ENCODE measurements at places on chromosomes 2 and 18. TPM values are rescaled to one million over a fixed set of nuclear protein-coding genes. Genes with fewer than 3 reads are reported as not detected.
A peak's percentile ranks its signal among the peaks of the same experiment; 100 is the strongest.

Gene LOXHD1
- total RNA-seq = 0.37 TPM

Gene EFR3B
- 1.7 TPM for total RNA-seq

Gene GORASP2
- 62.3 TPM for total RNA-seq

Gene IL36B
- total RNA-seq = not detected

Gene FAM110C
- 1.3 TPM for total RNA-seq

Gene HAAO
- 5.1 TPM for total RNA-seq

DNA sequence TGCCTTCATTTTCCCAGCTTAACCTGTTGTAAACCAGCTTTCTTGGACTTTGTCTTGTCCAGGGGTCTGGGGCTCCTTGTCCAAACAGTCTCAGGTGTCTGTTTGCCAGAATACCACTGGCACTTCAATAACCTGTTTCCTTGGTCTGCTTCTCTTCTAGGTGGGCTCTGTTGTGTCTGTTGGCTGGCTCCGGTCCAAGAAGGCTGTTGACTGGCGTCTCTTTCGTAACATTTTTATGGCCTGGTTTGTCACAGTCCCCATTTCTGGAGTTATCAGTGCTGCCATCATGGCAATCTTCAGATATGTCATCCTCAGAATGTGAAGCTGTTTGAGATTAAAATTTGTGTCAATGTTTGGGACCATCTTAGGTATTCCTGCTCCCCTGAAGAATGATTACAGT is 17.0 kb downstream of the SLC20A1 start:
- no peak for DNase-seq

GRCh38 chr2:236102971-236103370 is 65.2 kb downstream of the GBX2 start:
- DNase-seq = no peak

DNA sequence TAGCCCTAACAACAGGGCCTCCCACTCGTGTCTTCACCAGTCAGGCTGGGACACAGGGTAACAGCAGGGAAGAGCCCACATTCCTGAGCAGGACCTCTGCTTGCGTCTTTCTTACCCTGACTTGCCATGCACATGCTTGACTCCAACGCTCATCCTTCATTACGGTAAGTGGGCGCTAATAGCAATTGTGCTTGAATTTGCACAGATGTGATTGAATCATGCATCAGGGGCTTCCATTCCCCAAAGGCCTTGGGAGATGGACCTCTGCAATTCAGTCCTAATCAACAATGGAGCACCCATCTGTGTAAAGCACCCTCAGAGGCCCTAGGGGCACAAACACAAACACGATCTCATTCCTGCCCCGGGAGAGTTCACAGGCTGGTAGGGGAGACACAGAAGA is 13.5 kb downstream of the TEX51 start:
- no peak for DNase-seq

DNA sequence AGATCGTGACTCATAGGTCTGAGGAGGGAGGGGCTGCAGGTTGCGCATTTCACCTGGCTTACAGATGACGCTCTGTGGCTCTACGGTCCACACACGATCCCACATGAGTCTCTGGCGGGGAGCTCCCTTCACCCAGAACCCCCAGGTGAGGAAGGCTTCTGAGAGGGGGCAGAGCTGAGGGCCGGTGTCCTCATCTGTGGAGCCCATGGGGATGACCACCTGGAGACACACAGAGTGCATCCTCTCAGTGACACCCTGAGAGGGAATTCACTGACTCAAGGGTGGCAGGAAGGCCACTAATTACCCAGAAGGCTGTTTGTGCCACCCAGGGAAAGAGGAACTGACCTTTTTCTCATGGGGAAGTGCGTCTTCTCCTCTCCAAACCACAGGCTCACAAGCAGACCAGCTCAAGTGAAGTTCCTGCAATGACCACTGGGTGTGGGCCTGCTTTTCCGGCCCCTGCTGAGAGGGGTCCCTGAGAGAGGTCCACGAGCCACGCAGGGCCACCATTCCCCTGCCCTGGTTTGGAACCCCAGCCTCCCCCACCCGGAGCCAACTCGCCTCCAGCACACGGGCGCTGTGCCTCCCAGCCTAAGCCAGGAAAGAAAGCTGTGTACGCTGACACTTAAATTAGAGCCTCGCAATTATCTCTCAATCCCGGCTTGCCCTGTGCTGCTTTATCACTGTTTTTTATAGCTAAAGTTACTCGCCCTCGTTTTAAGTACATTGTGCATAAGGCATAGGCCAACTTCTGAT is 114.1 kb downstream of the BCL11A start:
- no peak for DNase-seq

DNA sequence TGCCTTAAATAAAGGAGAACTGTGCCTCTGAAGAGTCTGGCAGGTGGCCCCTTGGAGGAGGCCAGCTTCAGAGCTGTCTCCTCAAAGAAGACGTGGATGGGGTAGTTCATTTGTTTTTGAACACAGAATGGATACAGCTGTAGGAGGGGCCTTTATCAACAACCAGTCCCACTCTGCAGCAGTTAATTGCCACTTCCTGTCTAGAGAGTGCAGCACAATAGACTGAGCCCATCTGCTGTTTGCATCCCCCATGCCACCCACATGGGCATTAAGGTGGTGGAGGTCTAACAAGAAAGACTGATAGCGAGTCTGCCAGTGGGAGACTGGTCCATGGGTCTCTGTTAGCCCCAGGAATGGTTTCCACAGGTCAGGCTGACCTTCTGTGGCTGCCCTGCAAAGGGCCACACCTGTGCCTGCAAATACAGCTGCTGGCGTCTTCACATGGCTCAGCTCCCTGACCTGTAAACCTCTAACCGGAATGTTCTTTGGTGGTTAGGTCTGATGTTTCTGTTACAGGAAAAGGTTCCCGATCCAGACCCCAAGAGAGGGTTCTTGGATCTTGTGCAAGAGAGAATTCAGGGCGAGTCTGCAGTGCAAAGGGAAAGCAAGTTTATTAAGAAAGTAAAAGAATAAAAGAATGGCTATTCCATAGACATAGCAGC is 153.3 kb upstream of the ITGA6 start:
- no peak for DNase-seq

GRCh38 chr2:181540421-181540820 is 83.2 kb downstream of the ITGA4 start:
- DNase-seq = no peak

- no peak for DNase-seq
Measured at GRCh38 chr18:68461481-68462018, 253.4 kb downstream of the TMX3 start.

DNA sequence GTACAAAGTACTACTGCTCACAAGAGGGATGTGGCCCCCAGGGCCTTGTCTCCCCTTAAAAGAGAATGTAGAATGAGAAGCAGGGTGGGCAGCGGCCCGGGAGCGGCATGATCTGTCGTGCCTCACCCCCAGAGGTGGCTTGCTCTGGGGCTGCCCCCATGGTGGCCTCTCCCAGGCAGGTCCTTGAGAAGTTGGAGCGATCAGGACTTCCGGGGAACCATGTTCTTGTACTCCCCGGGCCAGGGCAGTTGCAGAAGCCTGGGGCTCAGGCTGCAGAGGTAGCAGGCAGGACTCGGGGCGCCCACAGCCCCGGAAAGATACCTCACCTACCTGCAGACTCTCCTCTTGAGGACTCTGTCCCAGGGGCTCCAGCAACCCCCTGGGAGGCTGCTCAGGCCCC is 62.6 kb downstream of the CYP26B1 start:
- no peak for DNase-seq

DNA sequence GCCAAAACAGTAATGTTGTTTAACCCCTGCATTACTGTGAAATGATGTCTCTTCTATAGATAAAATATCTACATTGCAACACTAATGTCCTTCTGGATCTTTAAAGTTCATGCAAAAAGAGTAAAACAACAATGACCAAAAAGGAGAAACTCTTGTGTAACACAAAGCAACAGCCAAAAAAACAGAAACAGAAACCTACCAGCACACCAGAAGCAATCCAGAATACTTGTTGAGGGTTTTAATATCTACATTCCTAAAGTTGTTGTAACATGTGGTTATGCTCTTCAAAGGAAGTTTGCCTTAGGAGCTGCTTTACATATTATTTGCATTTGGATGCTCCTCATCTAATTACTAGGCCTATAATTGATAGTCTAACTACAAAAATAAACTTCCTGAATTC is 157.2 kb downstream of the BABAM2 start:
- no peak for DNase-seq

DNA sequence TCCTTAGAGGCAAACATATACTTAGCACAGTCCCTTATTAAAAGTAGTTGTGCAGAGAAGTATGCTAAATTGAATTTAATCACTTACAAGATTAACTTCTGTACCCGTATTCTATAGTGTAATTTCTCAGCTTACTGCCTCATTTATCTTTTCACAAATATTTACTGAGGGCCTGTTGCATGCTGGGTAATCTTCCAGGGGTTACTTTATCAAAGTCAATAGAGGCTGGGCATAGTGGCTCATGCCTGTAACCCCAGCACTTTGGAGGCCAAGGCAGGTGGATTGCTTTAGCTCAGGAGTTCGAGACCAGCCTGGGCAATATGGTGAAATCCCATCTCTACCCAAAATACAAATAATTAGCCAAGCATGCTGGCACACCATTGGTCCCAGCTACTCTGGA is 111.7 kb upstream of the RAB27B start:
- no peak for DNase-seq

DNA sequence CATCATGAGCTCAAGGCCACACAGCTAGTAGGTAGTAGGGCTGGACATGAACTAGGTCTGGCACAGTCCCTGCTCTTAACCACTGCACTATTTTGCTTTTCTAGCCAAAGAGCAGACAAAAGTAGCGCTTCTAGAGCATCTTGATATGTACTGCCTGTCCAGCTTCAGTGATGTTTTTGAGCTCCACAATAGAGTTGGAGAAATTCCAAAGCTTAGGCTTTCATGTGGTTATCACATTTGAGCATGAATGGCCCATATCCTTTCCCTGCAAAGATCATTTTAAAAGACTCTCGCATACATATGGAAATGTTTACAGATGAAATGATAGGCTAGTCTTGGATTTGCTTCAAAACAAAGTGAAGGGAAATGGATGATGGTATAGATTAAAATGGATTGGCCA is 128.7 kb downstream of the MAP3K20 start:
- DNase-seq = no peak

GRCh38 chr2:145751629-145752028 is 1231.7 kb upstream of the ZEB2 start:
- DNase-seq = no peak

DNA sequence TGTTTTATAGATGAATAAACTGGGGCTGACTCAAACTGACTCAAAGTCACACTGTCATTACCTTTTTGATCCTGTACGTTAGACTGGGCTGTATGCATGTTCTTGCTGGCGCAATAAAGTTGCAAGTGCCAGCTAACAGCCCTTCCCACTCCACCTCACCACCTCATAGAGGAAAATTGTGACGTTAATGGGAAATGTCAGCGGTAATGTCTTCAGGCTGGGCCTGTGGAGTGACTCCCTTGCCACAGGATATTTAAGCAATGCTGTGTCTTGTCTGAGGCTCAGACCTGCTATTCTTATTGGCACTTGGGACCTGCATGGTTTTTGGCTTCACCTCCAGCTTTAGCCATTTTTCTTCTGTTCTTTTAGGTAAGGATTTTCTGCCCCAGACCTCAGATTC is 25.2 kb upstream of the CASP10 start:
- DNase-seq = no peak

GRCh38 chr2:214492152-214492551 is 81.3 kb downstream of the VWC2L start:
- no peak for DNase-seq

DNA sequence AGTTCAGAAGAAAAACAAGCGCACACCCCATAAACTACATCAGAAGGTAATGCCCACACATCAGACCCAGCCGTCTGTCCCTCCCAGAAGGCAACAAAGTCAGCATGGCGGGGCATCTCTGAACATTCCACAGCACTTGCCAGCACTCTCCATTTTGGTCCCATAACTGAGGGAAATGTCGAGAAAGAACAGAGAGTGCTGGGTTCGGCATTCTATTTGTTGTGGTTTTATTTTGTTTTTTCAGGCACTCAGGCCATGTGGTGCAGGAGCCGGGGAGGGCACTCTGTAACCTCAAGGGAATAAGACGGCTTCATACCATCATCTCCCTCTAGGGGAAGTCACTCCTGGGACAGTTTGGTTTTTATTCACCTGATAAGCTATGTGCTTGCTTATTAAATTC is 156.0 kb downstream of the SEPTIN10 start:
- peak; percentile 20 for DNase-seq

DNA sequence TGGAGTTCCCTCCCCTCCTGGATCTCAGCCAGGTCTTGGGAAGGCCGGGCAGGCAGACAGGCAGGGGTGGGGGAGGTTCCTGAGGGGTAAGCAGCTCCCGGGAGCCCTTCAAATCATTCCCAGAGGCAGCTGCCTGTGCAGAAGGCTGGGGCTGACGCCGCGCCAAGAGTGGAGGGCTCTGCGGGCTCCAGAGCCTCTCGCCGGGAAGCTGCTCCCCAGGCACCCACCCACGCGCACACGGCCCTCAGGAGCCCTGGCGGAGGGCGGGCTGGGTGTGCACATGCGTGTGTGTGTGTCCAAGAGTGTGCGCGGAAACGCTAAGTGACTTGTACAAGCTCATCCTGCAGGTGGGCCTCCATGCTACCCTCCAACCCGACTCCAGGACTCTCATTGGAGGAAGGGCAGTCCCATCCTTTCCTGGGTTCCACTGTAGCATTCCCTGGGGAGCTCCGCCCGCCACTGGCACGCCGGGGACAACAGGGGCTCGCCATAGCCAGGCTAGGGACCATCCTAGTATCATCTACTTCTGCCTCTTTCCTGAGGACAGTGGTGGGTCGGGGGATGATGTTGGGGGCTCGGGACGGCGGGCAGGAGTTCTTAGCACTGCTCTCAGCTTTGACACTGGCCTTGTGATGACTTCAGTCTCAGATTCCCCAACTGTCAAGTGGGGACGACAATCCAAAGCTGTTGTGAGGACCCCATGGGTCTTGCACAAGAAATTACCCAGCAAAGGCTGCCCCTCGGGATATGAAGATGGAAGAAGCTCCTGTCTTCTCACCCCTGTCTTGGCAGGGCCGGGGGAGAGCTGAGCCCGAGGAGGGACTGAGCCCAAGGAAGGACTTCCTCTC is 50.3 kb downstream of the INHBB start:
- peak; percentile 75 for DNase-seq

- DNase-seq = no peak
Measured at GRCh38 chr2:75317316-75317715, 118.0 kb upstream of the TACR1 start.

- peak; percentile 91 for DNase-seq
Measured at GRCh38 chr2:102848366-102848839, 86.6 kb downstream of the TMEM182 start.

DNA sequence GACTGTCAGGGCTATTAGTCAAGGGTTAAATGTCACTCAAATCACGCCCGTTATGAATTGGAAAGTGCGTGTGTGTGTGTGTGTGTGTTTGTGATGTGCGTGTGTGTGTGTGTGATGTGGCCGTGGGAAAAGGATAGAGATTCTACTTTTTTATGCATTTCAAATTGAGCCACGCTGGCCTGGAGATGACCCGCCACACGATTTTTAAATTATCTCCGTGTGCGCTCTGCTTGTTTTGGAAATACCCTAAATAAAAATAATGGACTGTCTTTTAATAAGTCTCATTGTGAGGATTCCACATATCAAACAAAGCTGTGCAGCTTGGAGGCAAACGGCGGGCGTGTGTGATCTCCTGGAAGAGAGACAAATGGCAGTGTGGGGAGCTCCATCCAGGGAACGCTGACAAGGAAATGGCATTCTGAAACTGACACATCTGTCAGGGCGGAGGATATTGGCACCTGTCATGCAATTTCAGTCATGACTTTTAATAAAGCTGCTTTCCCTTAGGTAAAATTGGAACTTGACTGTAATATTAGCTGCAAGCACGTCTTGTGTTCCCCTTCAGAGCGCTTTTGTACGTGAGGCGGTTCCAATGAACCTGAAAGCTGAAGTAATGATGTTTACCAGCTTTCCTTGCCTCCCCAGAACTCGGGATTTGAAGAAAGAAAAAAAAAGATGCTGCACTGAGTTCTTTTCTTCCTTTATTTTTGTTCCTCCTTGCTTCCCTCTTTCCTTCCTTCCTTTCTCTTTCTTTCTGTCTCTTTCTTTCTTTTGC is 381.8 kb upstream of the SMIM21 start:
- DNase-seq = no peak
